ENCODE measurements at places on chromosomes 13 and 19.

DNA sequence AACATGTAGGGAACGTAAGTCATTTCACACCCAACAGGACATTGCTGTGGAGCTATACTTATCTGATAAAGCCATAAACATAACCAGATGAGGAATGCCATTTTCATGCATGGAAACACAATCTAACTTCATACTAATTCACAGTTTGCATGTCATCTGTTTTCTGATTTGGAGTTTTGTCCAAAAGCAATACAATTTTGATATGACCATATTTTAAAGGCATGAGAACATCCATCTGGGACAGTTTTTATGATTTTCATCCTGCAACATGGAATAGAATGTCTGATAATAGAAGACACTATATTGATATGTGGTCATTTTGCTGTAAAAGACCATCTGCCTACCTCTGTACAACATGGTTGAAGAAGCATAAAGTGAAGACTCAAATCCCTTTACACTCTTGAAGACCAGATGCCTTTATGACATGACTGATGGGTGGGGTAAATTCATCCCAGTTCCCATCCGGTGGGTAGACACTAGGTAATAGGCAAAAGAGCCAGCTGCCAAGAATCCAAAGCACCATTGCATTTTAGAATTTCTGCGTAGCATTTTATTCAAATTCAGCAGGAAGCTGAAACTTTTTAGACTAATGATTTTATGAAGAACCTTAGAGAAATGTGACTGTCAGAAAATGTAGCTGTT lies 309.8 kb downstream of the LMO7 start:
- no peak for DNase-seq

DNA sequence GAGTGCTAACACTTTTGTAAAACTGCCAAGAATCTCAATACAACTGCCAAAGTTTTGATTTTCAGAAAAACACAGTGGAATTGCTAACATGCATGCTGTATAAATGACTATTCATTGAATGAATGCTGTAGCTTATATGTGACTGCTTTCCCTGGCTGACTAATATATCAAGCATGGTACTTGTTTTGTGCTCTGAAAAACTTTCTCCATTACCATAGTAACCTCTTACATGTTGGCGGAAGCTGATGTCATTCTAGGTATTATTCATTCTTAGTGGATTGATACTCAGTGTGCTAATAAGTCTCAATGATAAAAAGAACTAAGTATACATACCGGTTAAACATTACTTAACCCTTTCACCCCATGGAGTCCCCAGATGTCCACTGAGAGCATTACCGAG lies 166.1 kb upstream of the MYO16 start:
- no peak for DNase-seq

GRCh38 chr19:55830656-55831055 lies 1.1 kb downstream of the NLRP11 start:
- DNase-seq, result no peak

GRCh38 chr13:37747071-37747612 lies 122.4 kb downstream of the TRPC4 start:
- DNase-seq, result no peak

Data from retina (tissue), 1 donor.